ENCODE measurements at places on chromosomes 3 and 15.

DNA sequence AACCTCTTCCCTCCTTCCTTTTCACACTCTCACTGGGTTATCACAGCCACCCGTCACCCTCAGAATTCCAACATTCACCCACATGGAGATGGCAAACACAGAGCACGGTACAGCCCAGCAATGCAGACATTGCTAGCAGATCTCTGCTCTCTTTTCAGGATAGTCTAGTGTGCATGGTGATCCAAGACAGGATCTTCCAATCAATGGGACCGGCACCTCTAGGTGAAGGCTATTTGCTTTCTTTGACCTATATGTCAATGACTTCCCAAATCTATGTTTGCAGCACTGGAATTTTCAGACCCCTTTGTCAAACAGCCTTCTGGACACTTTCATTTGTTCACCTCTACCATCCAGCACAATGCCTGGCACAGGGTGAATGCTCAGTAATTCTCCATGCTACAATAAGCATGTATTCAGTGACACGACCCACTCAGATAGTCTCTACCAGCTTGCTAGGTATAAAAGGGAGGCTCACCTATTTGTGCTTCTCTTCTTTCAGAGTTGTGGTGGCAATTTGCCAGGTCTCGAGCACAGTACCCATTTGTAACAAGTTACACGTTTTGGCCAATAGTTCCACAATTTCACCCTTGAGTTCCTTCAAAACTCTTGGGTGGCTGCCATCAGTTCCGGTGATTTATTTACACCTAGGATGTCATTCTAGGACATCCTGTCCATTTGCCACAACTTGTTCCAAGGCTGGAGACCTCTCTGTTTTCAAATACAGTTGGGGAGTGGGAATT lies 279.1 kb upstream of the ICE2 start:
- no peak for DNase-seq

DNA sequence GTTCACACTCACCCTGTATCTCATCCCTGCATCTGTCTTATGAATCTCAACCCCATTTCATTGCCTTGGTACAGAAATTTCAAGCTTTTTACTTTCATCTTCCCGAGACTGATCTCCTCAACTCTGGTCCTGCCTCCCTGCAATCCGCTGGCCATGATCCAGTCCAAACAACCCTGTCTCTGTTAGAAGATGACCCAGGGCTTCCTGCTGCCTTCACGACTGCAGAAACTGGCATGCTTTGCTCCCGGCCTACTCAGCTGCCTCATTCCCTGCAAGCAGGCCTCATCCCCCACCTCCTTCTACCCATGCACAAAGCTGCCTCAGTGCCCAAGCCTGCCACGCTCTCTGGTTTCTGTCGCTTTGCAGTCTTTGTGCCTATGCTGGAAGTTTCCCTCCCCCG lies 12.4 kb downstream of the HES1 start:
- DNase-seq: no peak

GRCh38 chr3:30693470-30694120 lies 87.2 kb downstream of the TGFBR2 start:
- peak; percentile 44 for DNase-seq

GRCh38 chr3:124140746-124141145 lies 148.8 kb upstream of the ROPN1 start:
- no peak for DNase-seq

DNA sequence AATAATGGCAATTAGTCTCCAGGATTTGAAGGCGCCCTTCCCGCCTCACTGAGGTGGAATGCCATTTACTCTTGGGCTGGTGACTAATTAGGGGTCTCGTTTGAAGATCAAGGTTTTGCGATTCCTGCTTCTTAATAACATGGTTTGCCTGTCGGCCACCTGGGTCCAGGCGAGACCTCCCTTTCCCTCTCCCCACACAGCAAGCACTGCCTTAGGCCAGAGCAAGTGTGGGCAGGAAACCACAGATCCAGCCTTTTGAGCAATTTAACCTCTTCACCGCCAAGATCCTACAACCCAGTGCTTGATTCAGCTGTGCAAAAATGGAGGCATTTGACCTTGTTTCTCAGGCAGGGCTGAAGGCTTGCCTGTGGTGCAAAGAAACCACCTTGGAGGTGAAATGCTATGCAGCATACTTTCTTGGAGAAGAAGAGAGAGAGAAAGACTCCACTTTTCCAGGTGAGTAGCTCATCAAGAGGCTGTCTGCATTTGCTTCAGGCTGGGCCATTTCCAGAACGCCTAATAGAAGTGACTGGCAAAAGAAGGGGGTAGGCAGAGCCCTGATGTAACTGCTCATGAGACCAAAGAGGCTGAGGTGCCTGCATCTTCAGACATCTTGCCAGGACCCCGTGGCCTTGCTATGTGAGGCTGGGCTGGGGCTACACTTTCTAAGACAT lies 34.1 kb upstream of the WNT5A start:
- no peak for DNase-seq

- DNase-seq: no peak
Observed at GRCh38 chr3:20073683-20074082, 33.4 kb downstream of the KAT2B start.

- no peak for DNase-seq
Observed at GRCh38 chr3:134798681-134799311, 3.7 kb downstream of the EPHB1 start.

- DNase-seq: no peak
Observed at GRCh38 chr3:32229565-32229964, 8.9 kb upstream of the CMTM8 start.

DNA sequence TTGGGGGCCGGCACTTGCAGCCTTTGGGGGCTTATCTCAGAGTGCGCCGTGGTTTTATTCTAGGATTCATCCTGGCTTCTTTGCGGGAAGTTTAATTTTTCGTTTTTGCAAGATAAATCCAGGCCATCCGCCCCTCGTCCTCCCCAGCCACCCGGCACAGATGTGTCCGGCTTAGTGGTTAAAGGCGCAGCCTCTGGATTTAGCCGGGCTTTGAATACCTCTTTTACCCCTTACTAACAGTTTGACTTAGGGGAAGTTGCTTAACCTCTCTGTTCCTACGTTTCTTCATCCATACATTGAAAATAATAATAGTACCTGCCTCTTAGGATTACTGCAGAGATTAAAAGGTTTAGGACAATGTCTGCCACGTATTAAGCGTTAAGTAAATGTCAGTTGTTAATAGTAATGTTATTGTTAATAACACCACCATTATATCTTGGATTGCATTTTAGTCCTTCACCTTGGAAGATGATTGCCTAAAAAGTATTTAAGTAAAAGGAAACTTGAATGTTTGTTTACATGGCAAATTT lies 714 bp downstream of the ECT2 start:
- DNase-seq: no peak

- DNase-seq: peak; percentile 18
Observed at GRCh38 chr3:181622365-181622764, 89.4 kb upstream of the SOX2 start.

- DNase-seq: no peak
Observed at GRCh38 chr3:113685956-113686721, 10.3 kb downstream of the USF3 start.

GRCh38 chr3:31668242-31668641 lies 135.5 kb downstream of the STT3B start:
- no peak for DNase-seq

DNA sequence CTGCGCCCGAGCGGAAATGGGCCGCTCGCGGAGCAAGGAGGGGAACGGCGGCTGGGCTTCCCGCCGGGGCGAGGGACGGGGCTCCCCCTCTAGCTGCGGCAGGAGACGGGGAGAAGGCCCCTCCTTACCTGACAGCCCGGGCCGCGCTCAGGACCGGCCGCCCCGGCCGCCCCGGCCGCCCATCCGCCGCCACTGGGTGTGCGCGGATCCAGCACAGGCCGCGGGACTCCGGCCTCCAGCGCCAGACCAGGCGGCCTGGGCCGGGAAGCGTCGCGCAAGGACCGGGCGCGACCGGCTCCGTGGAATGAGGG lies 296 bp downstream of the TPRA1 start:
- DNase-seq: no peak

DNA sequence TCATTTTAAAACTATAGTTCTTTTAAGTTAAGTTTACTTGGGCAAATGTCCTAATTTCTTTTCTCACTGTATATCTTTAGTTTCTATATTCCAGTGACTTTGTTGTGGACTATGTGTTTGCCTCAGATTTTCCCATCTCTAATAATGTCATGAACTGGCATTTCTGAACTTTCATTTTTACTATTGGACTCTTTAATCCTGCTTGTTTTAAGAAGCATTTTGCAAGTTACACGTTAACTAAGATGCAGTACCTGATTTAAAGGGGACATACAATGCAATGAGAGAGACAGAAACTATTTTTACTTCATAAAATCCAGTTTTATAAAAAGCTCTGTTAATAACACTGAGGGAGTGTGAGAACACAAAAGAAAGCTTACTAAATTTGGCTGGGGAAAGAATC lies 58.6 kb upstream of the PHLDB2 start:
- no peak for DNase-seq

GRCh38 chr3:133494469-133494868 lies 79.0 kb upstream of the CDV3 start:
- no peak for DNase-seq

GRCh38 chr15:45871121-45871855 lies 236.5 kb downstream of the SQOR start:
- DNase-seq: no peak

GRCh38 chr15:31162721-31163510 lies 61.4 kb upstream of the TRPM1 start:
- no peak for DNase-seq

DNA sequence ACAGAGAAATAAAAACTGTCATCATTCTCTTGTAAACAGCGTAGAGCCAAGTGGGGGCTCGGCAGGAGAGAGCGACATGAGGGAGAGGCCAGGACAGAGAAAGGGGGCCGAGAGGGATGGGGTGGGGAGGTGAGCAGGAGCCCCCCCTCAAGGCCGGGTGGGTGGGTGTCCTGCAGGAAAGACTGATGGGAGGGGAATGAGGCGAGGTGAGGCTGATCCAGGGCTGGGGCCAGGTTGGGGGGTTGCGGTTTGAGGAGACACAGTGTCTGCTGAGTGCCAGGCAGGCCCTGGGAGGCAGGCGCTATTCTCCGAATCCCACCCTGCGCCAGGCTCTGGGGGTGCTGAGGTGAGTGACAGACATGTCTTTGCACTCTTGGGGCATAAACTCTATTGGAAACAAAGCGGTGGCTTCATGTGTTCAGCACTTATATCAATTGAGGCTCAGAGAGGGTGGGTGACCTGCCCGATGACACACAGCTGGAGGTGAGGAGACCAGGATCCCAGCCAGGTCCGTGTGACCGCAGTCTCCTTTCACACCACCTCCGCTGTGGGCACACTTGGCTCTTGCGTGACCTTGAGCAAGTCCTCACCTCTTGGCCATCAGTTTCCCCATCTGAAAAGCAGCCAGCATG lies 19.6 kb upstream of the CSPG4 start:
- no peak for DNase-seq

GRCh38 chr3:126529585-126530170 lies 5.7 kb downstream of the CHST13 start:
- DNase-seq: no peak

DNA sequence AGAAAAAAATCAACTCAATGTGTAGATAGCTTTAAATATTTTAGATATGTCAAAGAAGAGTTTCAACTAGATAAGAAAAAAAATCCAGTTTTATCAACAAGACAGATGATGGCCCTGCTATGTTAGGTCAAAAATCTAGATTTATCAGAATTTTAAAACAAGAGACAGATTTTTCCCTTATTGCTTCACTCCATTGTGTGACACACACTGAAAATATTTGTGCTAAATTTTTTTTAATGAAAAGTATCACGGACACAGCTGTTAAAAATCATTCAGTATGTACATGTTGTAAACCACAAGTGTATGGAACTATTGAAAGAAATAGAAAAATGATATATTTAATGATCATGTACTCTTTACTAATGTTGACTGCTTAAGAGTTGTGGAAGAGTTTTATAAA lies 43.6 kb downstream of the FOXB1 start:
- DNase-seq: no peak

DNA sequence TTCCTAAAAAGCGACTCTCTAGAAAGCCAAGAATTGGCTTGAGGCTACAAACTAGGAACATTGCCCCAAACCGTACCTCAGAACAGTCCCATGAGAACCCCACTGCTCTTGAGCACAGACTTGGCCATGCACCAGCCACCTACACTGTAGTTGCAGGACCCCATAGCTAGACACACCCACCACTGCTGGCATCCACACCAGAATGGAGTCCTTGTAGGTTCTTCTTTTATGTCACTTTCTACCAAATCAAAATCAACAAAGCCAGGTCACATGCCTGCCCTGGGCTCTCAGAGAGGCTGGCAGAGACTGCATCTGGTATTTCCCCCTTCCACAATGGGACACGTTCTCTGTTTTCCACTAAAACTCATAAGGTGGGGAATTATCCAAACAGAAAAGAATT lies 290.5 kb downstream of the SHOX2 start:
- DNase-seq: no peak

DNA sequence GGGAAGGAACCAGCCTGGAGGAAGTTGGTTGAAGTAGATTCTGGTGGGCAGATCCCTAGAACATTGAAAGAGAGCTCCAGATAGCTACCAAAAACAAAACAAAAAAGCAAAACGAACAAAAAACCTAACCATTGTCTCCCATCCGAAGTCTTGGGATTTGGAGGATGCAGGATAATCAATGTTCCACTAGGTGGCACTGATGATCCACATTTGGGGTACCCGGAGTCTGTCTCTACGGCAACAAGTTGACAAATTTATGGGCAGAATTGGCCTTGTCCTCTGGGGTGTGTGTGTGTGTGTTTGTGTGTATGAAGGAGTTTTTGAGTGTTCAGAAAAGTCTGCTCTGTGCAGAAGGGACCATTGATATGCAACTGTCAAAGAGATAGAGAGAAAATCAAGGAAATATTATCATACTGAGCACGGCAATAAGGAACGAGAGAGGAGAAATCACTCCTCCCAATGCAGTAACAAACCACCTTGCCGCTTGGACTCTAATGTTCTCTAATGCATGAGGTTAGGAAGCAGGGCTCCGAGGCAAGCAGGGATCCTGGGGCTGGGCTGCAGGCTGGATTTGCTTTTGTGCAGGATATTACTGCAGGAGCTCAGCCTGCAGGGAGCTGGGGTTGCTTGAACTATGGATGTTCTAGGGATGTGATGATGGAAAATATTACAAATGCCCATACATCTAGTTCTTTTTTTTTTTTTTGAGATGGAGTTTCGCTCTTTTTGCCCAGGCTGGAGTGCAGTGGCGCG lies 59.8 kb upstream of the KLHL25 start:
- DNase-seq: no peak

GRCh38 chr3:36954452-36955134 lies 9.7 kb upstream of the TRANK1 start:
- DNase-seq: no peak

DNA sequence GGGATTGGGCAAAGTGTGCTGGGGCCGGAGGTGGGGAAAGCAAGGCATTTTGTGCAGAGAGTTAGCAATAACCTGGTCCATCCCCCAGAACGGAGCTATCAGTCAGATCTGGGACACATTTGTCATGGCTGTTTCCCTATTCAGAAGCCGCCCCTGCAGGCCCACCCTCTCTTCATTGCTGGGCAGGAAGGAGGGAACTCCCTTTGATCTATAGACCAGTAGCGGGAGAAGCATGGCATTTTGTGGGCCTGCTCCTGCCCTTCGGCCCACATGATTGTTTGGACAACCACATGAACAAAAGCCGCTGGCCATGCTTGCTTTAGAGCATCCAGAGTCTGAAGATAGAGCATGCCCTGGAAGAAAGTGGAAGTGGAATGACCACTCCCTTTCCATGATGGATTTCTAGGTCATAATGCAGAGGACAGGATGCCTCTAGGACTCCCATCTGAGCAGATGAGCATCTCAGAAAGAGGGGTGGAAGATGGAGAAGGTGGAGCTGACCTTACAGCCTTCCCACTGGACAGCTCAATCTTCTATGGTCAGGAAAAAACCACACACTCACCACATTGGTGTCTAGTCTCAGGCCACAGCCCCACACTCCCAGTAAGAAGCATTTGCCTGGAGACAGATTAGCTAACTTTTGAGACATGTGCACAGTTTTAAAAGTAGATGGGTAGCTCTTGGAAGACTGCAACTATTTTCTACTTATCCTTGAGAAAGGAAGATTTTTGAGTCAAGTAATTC lies 11.9 kb upstream of the LRTM1 start:
- DNase-seq: no peak

All from non-pigmented ciliary epithelial cell (primary cell).